Spleen (tissue), 13 donors: ENCODE measurements at places on chromosomes 13 and 19. TPM values are rescaled to one million over a fixed set of nuclear protein-coding genes. Genes with fewer than 3 reads are reported as not detected.
A peak's percentile ranks its signal among the peaks of the same experiment; 100 is the strongest.

ZNF844 gene
- polyA plus RNA-seq = 2.0 TPM

SERP2 gene
- polyA plus RNA-seq = 1.1 TPM

HIPK4 gene
- not detected for polyA plus RNA-seq

TRIM28 gene
- polyA plus RNA-seq = 181 TPM

DCT gene
- polyA plus RNA-seq = 0.02 TPM

GRK1 gene
- polyA plus RNA-seq = not detected

ADGRE3 gene
- polyA plus RNA-seq = 0.05 TPM

DNA sequence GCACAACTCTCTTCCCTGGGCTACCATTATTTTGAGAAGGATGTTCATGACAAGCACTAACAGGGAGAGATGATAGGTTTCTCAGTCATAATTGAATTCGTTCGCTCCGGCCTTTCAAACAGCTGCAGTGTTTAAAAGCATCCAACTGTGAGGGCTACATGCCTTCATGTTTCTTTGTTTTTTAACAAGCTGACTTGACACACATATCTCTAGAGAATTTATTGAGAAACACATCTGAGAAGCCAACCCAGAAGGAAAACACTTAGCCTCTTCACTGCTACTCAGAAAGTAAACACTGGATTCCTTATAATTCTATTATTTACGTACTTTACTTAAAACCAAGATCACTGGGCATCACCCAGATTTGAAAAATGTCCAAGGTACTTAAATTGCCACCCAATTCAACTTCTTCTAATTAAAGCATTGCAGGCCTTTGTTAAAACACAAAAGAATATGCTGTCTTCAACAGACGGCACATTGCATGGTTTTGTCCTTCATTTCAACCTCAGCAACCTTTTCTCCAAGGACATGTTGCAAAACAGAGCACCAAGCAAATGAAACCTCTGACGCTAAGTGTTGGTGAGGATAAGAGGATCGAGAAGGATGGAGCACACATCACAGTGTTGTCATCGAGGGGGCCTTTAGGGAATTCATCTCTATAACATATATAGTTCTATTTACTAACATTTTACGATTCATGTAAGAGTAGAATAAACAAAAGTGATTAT is 75.8 kb downstream of the TBC1D4 start:
- DNase-seq = no peak

GRCh38 chr13:26019881-26020870 is 31.6 kb downstream of the SHISA2 start:
- no peak for DNase-seq

- peak; percentile 70 for DNase-seq
Measured at GRCh38 chr19:46849610-46850009, 1.0 kb downstream of the AP2S1 start.

DNA sequence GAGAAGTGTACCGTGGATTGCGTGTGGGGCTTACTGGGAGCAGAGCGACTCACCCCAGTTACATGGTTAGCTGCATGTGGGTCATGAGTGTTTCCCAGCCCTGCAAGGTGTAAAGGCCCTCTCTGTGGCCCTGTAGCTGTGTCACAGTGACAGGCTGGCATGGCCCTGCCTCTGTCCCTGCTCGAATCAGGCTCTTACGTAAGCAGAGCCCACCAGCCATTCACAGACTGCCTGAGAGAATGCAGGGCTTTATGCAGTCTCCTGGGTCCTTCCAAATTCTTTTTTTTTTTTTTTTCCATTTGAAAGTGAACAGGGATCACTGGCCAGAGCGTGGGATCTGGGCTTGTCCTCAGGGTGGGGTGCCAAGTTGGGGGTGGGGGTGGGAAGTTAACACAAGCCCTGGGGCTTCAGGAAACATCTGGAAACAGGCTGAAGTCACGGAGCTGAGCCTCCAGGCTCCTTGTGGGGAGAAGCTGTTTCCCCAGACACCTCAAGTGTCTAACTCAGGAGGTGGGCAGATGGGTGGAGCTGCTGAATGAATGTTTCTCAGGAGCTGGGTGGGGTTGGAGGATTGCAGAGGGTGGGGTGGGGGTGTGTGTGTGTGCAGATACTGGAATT is 13.4 kb downstream of the TECR start:
- DNase-seq = no peak

DNA sequence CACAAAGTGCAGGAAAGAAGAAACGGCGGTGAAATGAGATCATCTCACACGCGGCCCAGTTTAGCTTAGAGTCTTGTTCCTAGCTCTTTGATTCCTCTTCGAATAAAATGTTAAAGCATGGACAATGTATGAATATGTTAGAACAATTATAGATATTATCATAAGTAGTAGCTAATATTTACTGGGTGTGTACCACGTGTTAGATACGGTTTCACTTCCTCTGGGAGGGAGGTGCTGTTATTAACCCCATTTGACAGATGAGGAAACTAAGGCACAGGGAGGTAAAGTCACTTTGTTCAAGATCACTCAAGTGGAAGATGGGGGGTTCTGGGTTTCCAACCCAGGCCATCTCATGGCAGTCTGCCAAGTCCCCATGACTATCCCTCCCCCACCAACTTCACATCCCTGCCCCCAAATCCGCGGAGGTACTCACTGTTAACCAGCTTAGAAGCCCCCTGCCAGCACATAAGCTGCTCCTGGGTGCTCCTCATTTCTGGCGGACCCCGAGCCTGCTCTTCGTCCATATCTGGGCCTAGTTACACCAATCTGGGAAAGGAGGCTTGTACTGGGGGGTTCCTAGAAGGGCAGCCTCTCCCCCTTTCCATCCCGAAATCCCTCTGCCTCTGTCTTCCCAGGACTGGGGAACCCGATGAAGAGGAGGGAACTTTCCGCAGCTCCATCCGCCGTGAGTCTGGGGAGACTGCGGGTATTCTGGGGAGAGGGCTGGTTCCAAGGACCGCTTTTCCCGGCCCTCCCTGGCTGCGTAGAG is 1.0 kb upstream of the FXYD7 start:
- no peak for DNase-seq

GRCh38 chr13:109385242-109385560 is 401.2 kb downstream of the IRS2 start:
- no peak for DNase-seq

GRCh38 chr13:109684084-109684823 is 102.1 kb downstream of the IRS2 start:
- no peak for DNase-seq

- peak; percentile 75 for DNase-seq
Measured at GRCh38 chr19:4361152-4362046, 18.0 kb downstream of the MPND start.

DNA sequence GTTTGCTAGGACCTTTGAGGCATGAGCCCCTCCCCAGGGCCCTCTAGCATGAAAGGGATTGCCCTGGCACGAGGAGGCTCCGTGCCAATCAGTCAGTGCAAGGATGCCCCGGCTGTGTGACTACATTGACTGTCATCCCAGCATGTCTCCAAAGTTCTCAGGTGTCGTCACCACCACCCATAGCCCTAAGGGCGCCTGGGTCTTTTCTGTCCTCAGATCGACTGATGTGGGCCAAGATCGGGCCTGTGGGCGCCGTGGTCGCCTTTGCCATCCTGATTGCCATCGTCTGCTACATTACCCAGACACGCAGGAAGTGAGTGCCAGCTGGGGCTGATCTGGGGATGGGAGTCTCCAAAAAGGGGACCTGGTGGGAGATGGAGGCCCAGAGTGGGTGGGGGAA is 18.4 kb downstream of the MAG start:
- DNase-seq = no peak

DNA sequence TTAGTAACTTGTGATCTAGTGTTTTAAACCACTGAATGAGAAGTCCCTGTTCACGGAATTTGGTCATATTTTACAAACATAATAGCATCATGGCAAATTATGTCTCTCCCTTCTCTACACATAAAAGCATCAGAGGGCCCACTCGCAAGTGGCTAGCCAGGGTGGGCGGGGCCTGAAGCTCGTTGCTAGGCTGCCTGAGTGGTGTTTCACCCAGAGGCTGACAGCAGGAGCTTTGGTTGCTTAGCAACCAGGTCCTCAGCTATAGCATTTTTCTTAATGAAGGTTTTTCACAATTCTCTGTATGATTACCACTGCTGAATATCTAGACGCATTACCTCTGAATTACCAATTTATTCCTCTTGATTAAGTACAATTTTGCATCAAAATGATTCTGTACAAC is 126.5 kb downstream of the NALCN start:
- no peak for DNase-seq

GRCh38 chr19:49672131-49672919 is 4.7 kb upstream of the PRMT1 start:
- DNase-seq = peak; percentile 94

GRCh38 chr13:73810647-73811046 is 323.6 kb downstream of the KLF12 start:
- no peak for DNase-seq

DNA sequence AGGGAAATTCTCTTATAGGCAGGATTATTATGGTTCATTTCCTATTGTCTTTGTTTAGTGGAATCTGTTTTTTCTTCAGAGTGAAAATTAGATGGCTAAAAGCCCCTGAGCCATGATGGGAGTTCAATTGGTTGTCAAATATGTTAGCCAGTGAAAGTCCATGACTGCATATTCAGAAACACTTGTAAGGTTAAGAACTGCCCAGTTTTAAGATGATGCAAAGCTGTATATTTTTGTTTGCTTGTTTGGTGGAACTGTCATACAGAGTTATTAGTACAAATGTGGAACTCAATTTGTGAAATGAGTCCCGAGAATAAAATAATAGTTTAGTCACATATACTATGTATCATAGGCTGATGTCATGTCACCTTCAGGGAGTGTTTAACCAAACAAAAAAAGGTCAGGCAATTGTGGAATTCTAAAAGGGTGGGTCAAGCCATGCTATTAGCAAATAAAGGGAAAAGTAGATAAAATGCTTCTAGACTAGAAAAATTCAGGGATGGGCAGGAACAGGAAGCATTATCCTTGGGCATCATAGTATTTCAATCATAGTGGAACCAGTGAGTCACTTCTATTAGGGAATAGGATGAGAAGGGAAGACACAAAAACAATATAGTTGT is 248.3 kb upstream of the SLITRK1 start:
- DNase-seq = no peak

GRCh38 chr13:27273658-27274425 is 3.2 kb downstream of the RASL11A start:
- no peak for DNase-seq

GRCh38 chr13:46154136-46154801 is 27.7 kb downstream of the LCP1 start:
- DNase-seq = no peak

- DNase-seq = peak; percentile 82
Measured at GRCh38 chr19:52527956-52528351, 486 bp downstream of the ZNF808 start.

GRCh38 chr19:49807904-49808675 is 5.0 kb downstream of the FUZ start:
- peak; percentile 87 for DNase-seq

DNA sequence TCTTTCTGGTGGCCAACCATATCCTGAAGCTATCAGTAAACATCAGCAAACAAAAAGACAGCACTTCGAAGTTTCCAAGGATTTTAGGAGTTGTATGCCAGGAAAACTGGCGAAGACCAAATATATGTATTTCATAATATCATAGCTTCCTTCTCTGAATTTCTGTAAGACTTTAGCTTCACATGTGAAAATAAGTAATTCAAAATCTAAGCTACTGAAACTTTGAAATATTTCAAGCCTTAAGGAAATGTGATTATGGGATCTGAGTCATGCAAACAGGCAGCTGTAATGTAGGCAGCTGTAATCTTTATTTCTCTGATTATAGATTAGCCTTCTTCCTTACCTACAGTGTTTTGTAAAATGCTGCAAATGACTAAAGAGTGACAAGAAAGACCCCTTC is 70.7 kb upstream of the ANKRD10 start:
- DNase-seq = no peak
